NCI-H510A treated with DMSO at 0.1 percent for 48 hours (cell line): ENCODE measurements at places on chromosomes 13 and 19.

DNA sequence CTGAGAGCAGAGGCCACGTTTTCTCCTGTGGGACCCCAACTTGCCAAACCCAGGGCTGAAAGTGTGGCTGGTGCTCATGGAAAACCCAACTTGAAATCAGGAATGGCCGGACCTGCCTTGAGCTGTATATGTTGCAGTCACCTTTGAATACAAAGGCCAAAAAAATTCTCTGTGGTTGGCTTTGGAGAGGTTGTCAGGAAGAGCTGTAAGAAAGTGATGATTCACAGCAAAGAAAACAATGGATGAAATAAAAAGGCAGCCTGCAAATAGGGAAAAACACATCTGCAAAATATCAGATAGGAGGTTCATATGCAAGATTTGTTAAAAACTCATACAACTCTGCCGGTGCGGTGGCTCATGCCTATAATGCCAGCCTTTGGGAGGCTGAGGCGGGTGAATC is 715.8 kb downstream of the UQCRFS1 start:
- no peak for DNase-seq

DNA sequence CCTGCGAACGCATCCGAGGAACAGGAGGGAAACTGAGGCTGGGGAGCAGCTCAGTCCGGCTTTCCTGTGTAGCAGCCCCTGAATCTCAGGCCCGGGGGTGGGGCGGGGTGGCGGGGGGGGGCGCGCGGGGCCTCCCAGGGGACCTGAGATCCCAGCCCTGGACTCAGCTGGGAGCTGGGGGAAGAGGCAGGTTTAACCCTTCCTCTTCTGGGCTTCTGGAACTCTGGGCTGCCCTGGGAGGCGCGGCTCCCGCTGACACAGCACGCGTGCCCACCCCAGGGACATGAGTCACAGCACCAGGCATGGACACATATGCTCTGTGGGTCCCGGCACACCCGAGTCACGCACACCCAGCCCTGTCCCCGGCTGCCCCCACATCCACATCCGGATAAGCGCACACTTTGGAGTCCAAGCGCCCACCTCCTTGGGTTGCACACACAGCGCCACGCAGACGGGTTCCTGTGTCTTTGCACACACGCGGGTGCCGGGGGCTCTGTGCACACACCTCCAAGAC is 3.5 kb upstream of the CIRBP start:
- no peak for DNase-seq

- DNase-seq: no peak
These were observed 742 bp downstream of the NALCN start for GRCh38 chr13:101415358-101416174.

DNA sequence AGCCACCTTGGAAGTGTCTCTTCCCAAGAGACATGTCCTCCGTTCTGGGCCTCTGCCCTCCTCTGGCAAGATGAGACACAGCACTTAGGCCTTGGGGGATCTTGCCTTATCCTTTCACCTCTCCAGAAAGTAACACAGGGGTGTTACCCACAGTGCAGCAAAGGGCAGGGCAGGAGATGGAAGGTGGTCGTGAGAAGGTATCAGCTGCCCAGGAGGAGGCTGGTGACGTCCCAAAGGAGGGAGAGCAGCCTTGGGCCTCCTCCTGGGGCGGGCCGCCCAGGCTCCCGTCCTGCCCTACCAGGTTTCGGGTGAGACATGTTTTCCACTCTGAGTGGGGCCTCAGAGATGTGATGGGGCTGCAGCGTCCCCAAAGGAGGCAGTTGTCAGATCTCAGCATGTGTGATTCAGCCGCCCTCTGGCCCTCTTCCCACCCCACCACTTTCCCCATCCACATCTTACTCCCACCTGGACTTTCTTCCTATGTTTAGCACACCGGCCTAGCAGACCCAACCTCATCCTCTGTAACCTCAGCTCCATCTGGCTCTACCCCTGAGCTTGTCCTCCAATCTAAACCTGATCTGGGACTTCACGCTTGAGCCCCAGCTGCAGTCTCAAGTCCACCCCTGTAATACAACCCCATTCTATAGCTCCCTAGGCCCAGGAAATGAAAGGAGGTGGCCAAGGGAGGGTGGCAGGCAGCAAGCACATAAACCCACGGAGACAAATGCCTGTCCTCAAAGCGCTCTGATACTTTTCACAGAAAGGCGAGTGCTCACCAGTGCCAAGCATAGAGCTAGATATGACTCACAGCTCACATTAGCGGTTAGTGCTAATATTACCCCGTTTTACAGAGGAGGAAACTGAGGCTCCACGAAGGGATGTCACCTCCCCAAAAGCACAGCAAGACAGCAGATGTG is 9.3 kb downstream of the POU2F2 start:
- DNase-seq: no peak

- no peak for DNase-seq
These were observed 118.7 kb downstream of the FRY start for GRCh38 chr13:32150239-32150638.

DNA sequence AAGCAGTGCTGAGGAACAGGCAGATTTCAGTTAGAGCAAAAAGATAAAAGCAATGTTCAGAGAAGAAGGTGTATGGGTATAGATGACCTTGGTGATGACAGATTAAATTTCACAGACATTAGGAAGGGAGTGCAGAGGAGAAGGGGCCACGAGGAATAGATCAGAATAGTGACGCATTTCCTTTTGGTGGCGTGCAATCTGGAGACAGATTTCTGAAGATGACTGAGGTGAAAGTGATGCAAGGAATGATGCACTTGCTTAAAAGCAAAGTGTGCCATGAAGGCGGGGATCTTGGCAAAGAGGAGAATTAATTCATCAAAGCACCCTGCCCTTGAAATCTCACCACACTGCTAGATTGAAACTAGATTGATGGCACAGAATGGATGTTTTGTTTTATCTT is 202.4 kb downstream of the ITGBL1 start:
- DNase-seq: no peak

- DNase-seq: no peak
These were observed 194.4 kb downstream of the GGACT start for GRCh38 chr13:100394005-100394695.

DNA sequence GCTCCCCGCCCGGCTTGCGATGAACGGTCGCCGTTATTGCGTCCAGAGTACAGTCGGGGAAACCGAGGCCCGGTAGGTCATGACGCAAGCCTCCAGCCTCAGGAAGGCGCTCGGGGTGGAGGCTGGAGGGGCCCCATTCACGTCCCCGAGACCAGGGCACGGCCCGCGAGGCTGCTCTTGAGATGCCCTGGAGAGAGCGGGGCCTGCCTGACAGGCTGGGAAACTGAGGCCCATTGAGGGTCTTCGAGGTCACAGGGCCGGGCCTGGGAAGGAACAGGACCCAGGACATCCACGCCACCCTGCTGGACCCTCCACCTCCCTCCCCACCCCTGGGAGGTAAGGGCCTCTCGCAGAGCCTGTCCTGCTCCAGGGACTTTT is 367 bp downstream of the NDUFS7 start:
- DNase-seq: no peak
